Stimulated activated CD4-positive, alpha-beta T cell treated with anti-CD3 and anti-CD28 coated beads, Interleukin-4, amount 100 ng/mL, for 4 hours (primary cell): ENCODE measurements at places on chromosomes 7 and 10.

GRCh38 chr10:76433161-76434005, 1002.0 kb downstream of the LRMDA start:
- DNase-seq = no peak

DNA sequence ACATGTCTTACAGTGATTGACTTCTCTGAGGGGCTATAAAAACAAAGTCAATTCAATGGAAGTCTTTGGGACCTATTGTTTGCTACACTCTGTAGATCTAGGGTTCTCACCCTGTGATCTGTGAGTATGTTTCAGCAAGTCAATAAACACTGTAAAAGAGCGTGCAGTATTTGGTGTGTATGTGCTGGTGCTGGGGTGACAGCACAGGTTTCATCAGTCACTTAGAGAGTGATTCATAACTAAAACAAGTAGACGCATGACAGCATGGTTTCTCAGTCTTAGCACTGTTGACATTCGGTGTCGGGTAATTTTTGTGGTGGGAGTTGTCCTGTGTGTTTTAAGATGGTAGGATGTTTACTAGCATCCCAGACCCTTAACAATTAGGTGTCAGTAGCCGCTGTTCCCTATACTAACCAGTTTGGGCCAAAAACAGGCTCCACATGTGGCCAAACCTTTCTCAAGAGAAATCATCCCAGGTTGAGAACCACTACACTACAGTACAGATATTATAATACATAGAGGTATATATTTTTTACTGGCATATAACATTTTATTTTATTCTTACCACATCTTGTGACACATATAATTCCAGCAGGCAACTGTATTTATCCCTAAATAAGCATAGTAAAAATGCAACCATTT, 411.8 kb downstream of the ARL4A start:
- no peak for DNase-seq

DNA sequence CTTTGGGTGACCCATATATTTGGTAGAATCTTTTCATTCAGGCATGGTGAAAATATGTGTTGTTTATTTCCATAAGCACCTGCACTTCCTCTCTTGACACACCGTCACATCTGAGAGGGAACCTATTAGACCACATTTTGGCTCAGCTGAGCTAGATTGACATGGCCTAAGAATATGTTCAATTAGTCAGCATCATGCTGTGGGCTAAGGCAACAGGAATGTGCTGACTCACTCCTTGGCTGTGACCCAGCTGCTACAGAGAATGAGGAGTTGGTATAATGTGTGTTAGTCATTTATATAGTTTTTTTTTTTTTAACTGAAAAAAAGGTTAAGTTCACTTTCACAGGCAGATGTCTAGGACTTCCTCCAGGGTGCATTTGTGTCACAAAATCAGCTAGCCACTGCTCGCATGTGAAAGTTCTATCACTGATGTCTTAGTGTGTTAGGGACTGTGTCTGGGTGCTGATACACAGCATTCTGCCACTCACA, 180.6 kb downstream of the SEMA3E start:
- no peak for DNase-seq

DNA sequence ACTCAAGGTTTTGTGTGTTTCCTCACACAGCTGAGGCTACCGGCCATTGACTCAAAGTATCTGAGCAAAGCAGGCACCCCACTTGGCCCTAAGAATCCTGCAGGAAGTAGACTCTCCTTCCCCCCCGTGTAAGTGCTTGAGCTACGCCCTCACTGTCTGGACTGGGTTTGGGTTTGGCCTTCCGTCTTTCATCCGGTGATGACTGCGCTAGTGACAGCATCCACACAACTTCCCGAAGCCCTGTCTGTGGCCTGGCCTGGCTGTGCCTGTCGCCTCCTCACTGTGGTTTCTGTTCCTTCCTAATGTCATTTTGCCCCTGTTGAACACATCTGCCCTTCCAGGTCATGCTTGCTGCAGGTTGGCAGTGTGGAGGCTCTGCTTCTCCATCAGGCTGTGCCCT, 14.5 kb downstream of the C7orf57 start:
- no peak for DNase-seq

- DNase-seq = no peak
These were observed 99.3 kb downstream of the KAT6B start for GRCh38 chr10:74925708-74926107.

GRCh38 chr7:12711124-12711523, 23.7 kb downstream of the ARL4A start:
- DNase-seq = no peak

DNA sequence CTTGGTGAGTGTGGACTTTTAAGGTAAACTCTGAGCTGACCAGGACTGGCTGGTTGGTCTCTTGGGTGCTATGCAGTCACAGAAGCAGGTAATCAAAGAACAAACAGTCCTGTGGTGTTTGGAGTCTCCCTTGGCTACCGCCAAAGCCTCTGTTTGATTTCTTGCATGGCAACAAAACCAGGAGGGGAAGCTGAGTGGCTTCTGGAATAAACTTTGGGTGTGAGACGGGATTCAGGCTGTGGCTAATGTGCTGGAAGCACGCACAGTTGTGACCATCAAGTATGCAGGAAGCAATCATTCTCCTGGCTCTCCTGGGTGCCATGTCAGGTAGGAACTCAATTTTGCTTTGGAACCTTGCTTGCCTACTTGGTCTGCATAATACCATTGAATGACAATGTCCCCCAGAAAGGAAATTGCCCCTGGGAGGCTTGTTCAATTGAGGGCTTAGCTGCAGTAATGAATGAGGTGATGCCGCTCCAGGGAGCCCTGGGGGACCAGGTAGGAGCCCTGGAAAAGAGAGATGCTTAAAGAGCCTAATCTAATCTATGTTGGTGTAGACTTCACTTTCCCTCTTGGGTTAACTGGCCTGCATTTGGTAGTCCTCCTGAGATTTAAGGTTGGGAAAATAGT, at the start of gene CDHR3:
Gene CDHR3 (plus strand): TSS at position 227 of the 630 bp plus-strand sequence. CDS start 55 bp downstream, at position 282.
- no peak for DNase-seq

- no peak for DNase-seq
These were observed 449.1 kb downstream of the SUGCT start for GRCh38 chr7:40583667-40584444.

GRCh38 chr10:33290321-33291052, 44.0 kb downstream of the NRP1 start:
- DNase-seq = no peak

DNA sequence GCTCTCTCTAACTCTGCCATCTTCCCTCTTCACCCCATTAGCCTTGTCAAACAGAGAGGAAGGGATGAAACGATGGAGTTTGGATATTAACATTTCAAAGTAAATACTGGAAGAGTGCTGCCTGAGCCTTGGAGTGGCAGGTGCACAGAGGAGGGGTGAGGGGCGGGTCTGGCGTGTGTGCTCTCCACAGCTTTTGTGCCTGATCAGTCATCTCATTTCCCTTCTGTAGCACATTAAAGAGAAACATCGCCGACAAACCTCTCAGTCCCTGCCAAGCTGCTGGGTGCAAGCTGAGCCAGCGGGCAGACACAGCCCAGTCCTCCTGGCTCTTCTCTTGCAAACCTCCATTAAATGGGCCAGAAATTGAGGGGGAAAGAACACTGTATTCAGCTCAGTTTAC, 76.2 kb downstream of the SLIT1 start:
- DNase-seq = no peak

DNA sequence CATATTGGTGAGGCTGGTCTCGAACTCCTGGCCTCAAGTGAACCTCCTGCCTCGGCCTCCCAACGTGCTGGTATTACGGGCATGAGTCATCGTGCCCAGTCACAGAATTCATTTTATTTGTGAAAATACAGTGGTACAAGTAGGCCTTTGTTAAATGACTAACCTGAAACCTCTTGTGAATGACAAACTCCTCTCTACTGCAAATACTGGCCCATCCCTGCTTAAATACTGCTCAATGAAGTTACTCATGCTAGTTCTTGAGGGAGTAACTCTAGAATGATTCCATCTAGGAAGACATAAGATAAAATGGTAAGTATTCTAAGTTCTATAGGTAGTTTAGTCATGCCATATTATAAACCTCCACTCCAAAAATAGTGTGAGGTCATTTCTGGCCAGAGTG, 80.7 kb downstream of the UBE2H start:
- no peak for DNase-seq

DNA sequence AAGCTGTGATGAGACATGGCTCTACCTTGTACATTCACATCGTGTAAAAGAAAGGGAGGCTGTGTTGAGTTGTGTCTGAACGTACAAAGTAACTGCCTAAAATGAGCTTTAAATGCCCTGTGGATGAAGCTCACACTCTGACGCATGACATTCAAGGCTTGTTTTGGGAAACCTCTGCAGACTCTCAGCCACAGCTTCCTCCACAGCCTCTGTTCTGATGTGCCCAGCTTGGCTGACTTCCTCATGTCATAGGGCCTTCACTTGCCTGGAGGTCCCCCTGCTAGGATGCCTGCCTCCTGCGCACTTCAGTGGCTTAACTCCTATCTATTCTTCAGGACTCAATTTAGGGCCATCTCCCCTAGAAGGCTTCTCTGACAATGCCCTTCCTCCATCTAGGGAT, 230.0 kb upstream of the HABP2 start:
- DNase-seq = no peak

DNA sequence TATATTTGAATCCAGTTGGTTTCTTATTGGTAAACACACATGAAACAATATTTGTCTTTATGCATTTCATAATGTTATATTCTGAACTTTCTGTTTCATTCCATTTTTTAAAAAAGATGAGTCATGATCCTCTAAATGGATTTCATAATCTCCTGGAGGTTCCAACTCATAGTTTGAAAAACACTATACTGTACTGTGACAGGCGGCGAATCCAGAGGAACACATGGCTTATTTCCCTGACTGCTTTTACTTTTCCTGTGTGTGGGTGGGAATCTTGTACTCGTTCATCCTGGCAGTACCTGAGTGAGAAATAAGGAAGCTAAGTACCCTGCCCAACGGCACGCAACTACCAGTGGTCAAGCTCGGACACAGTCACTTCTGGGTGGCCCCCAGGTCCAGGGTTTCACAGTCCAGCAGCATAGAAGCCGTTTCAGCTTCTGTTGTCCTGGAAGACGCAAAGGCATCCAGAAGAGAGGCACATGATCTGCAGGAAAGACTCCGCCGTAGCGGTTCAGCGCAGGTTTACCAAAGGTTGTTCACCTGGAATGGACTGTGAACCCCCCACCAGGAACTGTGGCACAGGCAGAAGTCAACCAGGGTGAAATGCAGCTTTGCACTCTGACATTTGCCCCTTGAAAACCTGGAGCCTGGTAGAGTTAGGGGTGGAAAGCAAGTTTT, 117.7 kb downstream of the CCNY start:
- no peak for DNase-seq

DNA sequence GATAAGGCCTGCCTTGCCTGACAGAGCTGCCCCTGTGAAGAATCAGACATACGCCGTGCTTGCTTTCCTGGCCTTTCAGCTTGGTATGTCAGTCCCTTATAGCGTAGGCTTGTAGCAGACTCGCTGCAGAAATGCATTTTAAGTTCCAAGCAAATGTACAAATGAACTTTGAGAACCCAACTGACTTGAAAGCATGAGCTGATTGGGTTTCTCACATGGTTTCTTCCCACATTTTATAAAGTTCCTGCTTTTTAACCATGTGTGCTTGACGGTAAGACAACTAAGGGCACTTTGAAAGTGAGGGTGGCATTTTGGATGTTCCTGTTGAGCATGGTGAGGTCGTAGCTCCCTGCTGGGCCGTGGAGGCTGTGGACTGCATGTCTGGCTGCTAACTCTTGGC, 62.6 kb downstream of the CCNY start:
- no peak for DNase-seq

DNA sequence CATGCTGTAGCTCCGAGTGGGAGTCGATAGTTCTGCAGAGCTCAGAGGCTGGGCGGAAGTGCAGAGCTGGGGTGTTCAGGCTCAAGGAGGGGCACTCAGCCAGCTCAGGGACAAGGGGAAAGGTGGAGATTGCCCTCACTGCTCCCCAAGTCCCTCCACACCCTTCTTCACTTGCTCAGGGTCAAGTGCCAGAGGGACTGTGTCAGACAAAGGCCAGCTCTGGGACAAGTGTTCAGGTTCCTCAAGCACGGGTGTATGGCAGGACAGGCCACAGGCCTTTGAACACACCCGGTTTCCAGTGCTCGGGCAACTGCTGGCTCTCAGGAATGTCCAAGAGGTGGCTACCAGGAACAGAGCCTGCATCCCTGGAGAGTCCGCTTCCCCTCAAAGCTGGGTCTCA, 293.0 kb upstream of the PODXL start:
- DNase-seq = no peak

DNA sequence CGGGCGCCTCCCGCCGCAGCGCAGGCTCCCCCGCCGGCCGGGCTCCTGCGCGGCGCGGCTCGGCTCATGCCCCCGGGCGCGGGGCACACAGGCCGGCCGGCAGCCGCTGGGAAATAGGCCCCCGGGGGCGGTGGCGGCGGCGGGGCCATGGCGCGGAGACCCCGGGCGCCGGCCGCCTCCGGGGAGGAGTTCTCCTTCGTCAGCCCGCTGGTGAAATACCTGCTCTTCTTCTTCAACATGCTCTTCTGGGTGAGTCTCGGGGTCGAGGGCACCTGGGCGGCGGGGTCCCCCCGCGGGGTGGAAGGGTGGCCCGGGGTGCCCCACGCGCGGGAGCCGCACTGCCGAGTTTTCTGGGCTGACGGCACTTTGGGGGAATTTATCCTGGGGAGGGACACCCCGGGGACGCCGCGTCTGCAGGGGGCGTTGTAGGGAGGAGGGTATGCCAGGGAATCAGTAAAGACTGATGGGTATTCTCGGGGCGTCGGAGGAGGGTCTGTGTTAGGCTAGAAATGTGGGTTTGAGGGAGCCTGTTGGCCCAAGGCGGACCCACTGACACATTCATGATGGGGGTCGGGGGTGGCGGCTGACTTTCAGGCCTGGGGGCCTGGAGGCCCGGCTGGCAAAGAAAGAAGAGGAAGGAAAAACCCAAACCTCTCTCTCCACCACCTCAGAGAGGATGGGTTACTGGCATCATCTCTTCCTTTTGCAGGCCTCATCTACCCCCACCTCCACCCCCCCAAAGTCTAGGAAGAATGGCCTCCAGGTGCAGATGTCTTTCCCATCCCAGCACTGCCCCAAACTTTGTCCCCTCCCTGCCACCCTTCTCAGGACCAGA, 544 bp downstream of the TSPAN33 start:
- peak; percentile 4 for DNase-seq

GRCh38 chr7:98911916-98912315, 33.6 kb downstream of the TRRAP start:
- DNase-seq = no peak

DNA sequence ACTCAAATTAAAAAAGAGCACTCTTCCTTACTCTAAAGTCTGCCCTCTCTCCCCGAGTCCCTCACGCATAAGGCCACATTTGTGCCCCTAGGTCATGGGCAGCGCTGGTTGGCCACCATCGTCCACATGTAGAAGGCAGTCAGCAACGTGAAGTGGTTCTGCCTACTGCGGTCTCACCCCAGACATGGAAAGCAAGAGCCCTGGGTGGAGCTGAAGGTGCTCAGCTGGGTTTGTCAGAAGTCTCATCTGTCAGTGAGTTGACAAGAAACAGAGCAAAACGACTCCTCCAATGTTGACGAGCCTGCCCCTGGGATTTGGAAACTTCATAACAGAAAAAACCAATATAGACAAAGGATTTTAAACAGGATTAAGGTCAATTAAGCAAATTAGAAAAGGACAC, 192.3 kb upstream of the PRSS58 start:
- no peak for DNase-seq
